ENCODE measurements at places on chromosomes 5 and 9. TPM values are rescaled to one million over a fixed set of nuclear protein-coding genes. Genes with fewer than 3 reads are reported as not detected.

The NUTM2F gene
- not detected for total RNA-seq

The SPINK7 gene
- total RNA-seq = not detected

The FREM1 gene
- not detected for total RNA-seq

The TUT7 gene
- total RNA-seq = 51.0 TPM

The SPAG8 gene
- 1.6 TPM for total RNA-seq

DNA sequence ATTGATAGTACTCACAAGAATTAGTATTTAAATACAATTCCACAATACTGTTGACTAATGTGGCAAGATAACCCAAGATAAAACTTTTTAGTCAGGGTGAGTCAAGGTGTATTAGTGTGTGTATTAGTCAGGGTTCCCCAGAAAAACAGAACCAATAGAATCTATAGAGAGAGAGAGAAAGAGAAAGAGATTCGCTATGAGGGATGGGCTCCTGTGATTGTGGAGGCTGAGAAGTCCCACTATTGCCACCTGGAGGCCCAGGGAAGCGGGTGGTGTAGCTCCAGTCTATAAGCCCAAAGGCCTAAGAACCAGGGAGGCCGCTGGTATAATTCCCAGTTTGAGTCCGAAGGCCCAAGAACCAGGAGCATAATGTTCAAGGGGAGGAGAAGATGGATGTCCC, 10.0 kb upstream of the SHISAL2B start:
- H3K4me1 ChIP-seq = no peaks in the 10 kb centered on the region
- DNase-seq = no peak
- no peak overlapping the region for H3K27ac ChIP-seq
- H3K36me3 ChIP-seq = no peaks in the 10 kb centered on the region
- H3K27me3 ChIP-seq = peaks cover 48% of the 10 kb centered on the region

GRCh38 chr9:72649127-72649442, 127.7 kb downstream of the TMC1 start:
- no peak for DNase-seq
- no peaks in the 10 kb centered on the region for H3K36me3 ChIP-seq
- H3K27ac ChIP-seq = no peak overlapping the region
- H3K4me1 ChIP-seq = no peaks in the 10 kb centered on the region
- peaks cover 22% of the 10 kb centered on the region for H3K27me3 ChIP-seq
- H3K4me3 ChIP-seq = no peak overlapping the region

GRCh38 chr5:168853972-168854371, 274.8 kb upstream of the PANK3 start:
- peaks cover 4% of the 10 kb centered on the region for H3K27me3 ChIP-seq
- no peaks in the 10 kb centered on the region for H3K36me3 ChIP-seq
- no peak for DNase-seq
- H3K4me3 ChIP-seq = no peak overlapping the region

GRCh38 chr9:482739-483138, 268.1 kb downstream of the DOCK8 start:
- no peak overlapping the region for H3K4me3 ChIP-seq
- no peaks in the 10 kb centered on the region for H3K4me1 ChIP-seq
- no peaks in the 10 kb centered on the region for H3K36me3 ChIP-seq
- peaks cover under 1% of the 10 kb centered on the region for H3K27me3 ChIP-seq
- H3K27ac ChIP-seq = no peak overlapping the region
- DNase-seq = no peak

GRCh38 chr5:125370461-125371205, 624.2 kb upstream of the ZNF608 start:
- H3K4me3 ChIP-seq = no peak overlapping the region
- DNase-seq = no peak
- H3K27me3 ChIP-seq = no peaks in the 10 kb centered on the region
- H3K27ac ChIP-seq = no peak overlapping the region
- H3K36me3 ChIP-seq = peaks cover 4% of the 10 kb centered on the region
- H3K4me1 ChIP-seq = no peaks in the 10 kb centered on the region

- DNase-seq = no peak
- no peaks in the 10 kb centered on the region for H3K27me3 ChIP-seq
- H3K36me3 ChIP-seq = no peaks in the 10 kb centered on the region
- no peak overlapping the region for H3K4me3 ChIP-seq
Measured at GRCh38 chr5:179526978-179527377, 23.4 kb upstream of the RUFY1 start.

- H3K4me3 ChIP-seq = no peak overlapping the region
- no peaks in the 10 kb centered on the region for H3K36me3 ChIP-seq
- peaks cover 2% of the 10 kb centered on the region for H3K27me3 ChIP-seq
- no peaks in the 10 kb centered on the region for H3K4me1 ChIP-seq
Measured at GRCh38 chr5:173733021-173733420, 116.6 kb upstream of the BOD1 start.

GRCh38 chr5:73230264-73231245, 57.6 kb downstream of the TMEM174 start:
- no peak overlapping the region for H3K4me3 ChIP-seq
- H3K27ac ChIP-seq = no peak overlapping the region
- no peak for DNase-seq
- no peaks in the 10 kb centered on the region for H3K36me3 ChIP-seq
- H3K27me3 ChIP-seq = peaks cover 46% of the 10 kb centered on the region
- peaks cover 14% of the 10 kb centered on the region for H3K4me1 ChIP-seq

DNA sequence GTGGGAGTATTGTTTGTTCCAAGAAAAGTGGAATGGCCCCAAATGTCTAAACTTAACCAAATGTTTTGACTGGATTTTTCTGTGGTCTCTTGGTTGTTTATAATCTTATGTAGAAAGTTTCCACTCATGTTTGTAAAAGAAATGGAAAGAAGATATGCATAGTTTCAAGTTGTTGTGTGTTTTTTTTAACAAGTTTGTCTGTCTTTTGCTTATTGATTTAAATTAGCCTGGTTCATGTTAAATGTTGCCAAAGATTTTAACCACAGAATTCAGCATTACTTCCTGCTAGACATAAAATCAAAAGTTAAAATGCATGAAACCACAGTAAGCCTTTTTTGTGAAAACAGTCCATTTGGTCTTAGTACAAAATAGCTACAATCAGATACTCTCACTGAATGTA, 14.0 kb downstream of the PPWD1 start:
- H3K27me3 ChIP-seq = no peaks in the 10 kb centered on the region
- no peak for DNase-seq
- H3K4me3 ChIP-seq = no peak overlapping the region
- H3K4me1 ChIP-seq = peaks cover 15% of the 10 kb centered on the region

DNA sequence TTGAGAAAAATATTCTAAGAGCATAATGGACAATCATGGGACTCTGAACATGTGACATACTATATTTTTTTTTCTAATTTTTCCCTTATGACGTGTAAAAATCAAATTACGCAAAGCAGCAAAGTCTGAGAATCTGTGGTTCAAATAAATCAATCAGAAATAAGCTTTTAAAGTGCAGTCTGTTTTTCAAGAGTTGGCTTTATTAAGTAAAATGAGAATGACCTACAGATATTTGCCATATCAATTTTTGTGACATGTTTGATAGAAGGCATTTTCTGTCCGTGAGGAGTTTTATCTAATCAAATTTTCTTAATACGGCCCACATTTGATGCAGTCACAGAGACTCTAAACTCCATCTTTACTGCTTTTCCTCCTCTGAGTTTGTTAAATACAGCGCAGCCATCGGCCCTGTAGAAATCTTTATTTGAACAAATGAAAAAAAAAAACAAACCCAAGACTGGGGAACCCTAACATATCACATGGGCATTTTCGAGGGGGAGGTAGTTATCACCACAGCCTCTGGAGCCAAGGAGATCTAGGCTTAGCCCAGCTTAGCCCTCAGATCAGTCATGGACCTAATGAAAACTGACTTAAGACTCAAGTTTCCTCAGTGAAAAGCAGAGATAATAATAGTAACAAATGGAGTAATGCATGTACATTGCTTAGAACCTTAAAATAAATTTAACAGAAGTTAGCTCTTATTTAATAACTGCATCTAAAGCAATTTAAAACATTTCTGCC, 263.6 kb upstream of the C9orf72 start:
- no peak overlapping the region for H3K27ac ChIP-seq
- no peaks in the 10 kb centered on the region for H3K27me3 ChIP-seq
- no peak for DNase-seq
- no peak overlapping the region for H3K4me3 ChIP-seq
- no peaks in the 10 kb centered on the region for H3K4me1 ChIP-seq

GRCh38 chr5:1246711-1247431, 21.7 kb downstream of the SLC6A18 start:
- no peak for DNase-seq
- H3K4me3 ChIP-seq = no peak overlapping the region
- no peaks in the 10 kb centered on the region for H3K36me3 ChIP-seq
- no peak overlapping the region for H3K27ac ChIP-seq
- no peaks in the 10 kb centered on the region for H3K27me3 ChIP-seq

DNA sequence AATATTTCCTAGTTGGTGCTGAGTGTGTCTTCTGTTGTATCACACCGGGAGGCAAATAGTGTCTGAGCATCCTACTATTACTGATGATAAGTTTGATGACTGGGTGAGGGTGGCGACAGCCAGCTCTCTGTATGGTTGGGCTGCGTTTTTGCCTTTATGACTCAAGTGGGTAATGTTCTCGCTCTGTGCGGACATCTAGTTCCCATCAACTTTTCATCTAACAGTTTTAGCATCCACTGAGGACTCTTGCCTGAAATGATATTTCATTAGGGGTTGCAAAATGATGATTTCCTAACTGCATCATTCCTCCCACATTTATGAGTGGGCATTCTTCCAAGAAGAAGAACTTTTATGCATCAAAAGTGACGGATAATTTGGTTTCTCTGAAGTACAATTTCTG, 26.5 kb downstream of the HMCN2 start:
- H3K27me3 ChIP-seq = peaks cover 29% of the 10 kb centered on the region
- no peaks in the 10 kb centered on the region for H3K36me3 ChIP-seq
- no peak overlapping the region for H3K4me3 ChIP-seq
- no peaks in the 10 kb centered on the region for H3K4me1 ChIP-seq

DNA sequence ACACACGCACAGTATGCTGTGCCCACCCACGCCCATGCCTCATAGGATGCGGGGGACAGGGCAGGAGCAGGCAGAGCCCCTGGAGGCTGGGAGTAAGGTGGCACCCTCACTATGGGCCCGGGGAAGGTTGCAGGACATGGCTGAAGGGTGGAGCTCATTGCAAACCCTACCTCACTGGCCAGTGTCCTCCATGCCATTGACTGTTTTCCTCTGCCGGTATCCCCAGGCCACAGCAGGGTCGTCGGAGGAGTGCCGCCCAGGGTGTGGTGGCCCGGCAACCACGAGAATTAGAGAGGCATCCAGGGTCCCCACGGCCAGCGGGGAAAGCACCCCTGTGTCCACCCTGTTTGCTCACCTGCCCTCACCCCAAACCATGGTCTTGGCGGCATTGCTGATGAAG, 59.7 kb upstream of the FCN2 start:
- no peak overlapping the region for H3K27ac ChIP-seq
- H3K4me3 ChIP-seq = no peak overlapping the region
- DNase-seq = no peak
- H3K36me3 ChIP-seq = no peaks in the 10 kb centered on the region
- H3K4me1 ChIP-seq = no peaks in the 10 kb centered on the region

All from natural killer cell treated with Interleukin-12 subunit alpha and Interleukin-12 subunit beta and Interleukin-15 and Interleukin-18, amount 100 ng/mL, for 72 hours (primary cell).